Heart right ventricle (tissue), 16 donors: ENCODE measurements at places on chromosomes 2 and 18.

- DNase-seq, result no peak
Measured at GRCh38 chr2:161273038-161273760, 35.0 kb upstream of the PSMD14 start.

DNA sequence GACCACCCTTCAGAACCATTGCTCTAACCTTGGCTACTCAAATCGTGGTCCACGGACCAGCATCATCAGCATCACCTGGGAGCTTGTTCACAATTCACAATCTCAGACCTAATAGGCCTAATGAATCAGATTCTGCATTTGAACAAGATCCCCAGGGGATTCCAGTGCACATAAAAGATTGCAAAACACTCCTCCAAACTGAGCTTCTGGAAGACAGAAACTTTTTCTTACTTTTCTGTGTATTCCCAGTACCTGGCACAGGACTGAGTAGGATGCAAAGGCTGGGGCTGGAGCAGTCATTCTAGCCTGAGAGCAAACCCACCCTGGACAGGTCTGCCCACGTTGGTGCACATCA lies 115.1 kb upstream of the COPS8 start:
- no peak for DNase-seq

GRCh38 chr2:202084265-202084664 lies 11.2 kb downstream of the KIAA2012 start:
- no peak for DNase-seq

- no peak for DNase-seq
Measured at GRCh38 chr2:224178056-224178455, 139.0 kb upstream of the SERPINE2 start.
